ENCODE measurements at places on chromosomes 5 and 9.

DNA sequence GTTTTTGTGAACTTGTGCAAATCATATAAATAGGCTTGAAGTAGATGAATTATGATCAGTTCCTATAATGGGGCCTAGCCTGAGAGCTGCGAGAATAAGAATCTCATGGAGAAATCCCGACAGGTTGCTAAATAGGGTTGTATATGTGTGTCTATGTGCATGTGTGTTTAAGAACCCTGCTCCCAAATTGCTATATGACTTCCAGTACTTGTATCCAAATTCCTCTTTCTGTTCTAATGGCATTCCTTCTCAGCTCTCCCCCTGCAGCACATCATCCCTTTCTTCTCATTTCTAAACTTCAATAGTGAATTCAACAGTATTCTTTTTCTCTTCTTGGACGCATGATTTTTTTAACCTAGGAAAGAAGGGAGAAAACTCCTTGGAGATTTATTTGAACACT lies 277.2 kb downstream of the GAS1 start:
- no peak for DNase-seq

GRCh38 chr5:116076496-116076895 lies 8.3 kb upstream of the COMMD10 start:
- no peak for DNase-seq

DNA sequence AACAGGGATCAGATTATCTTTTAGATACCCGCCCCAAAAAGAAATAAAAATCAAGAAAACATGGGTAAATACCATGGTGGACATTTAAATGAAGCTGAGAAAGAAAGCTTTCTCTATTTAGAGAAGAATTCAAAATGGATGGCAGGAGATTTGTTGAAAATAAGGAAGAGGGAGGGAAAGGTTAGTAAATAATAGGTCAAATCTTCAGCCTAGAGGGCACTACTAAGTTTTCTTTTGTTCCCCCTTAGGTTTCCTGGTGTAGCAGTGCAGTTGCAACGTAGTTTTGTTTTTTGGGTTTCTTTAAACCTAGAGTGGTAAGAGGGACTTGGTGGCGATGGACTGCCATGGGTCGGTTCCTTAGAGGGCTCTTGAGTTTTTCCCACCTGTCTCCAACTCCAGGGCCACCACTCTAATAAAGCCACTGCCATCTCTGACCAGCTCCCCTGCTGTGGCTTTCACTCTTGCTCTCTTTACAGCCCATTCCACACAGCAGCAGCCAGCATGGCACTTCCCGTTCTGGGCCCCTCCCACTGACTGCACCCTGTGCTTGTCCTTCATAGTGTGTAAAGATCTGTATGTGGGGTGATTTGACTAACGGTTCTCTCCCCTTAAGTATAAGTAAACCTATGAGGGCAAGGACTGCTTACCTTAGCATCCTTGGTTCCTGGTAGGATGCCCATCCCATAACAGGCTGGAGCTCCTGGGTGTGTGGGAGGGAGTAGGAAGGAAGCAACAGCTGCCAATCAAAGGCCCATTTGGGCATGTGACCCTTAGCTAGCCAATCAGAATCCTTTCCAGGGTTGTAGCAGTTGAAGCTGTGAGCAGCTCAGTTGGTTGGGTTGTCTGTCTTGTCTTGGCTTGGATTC lies 118.3 kb downstream of the SLC1A3 start:
- no peak for DNase-seq

- DNase-seq = no peak
These were observed 119.0 kb upstream of the DMRT1 start for GRCh38 chr9:722388-722980.

DNA sequence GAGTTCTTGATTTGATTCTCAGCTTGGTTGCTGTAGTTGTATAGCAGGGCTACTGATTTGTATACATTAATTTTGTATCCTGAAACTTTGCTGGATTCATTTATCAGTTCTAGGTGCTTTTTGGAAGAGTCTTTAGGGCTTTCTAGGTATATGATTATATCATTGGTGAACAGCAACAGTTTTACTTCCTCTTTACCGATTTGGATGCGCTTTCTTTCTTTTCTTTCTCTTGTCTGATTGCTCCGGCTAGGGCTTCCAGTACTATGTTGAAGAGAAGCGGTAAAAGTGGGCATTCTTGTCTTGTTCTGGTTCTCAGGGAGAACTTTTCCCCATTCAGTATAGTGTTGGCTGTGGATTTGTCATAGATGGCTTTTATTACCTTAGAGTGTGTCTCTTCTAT lies 158.9 kb downstream of the SAXO1 start:
- DNase-seq = no peak

GRCh38 chr9:132046456-132046855 lies 33.2 kb downstream of the MED27 start:
- no peak for DNase-seq

DNA sequence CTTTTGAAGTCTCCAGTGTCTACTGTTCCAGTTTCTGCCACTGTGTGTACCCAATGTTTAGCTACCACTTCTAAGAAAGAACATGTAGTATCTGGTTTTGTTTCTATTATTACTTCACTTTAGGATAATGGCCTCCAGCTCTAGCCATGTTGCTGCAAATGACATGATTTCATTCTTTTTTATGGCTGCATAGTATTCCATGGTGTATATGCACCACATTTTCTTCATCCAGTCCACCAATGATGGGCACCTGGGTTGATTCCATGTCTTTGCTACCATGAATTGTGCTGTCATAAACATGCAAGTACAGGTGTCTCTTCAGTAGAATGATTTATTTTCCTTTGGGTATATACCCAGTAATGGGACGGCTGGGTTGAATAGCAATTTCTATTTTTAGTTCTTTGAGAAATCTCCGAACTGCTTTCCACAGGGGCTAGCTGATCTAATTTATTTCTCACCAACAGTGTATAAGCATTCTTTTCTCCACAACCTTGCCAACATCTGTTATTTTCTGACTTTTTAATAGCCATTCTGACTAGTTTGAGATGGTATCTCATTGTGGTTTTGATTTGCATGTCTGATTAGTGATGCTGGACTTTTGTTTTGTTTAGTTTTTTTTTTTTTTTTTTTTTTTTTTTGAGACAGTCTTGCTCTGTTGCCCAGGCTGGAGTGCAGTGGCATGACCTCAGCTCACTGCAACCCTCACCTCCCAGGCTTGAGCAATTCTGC lies 68.9 kb downstream of the WDR41 start:
- no peak for DNase-seq

DNA sequence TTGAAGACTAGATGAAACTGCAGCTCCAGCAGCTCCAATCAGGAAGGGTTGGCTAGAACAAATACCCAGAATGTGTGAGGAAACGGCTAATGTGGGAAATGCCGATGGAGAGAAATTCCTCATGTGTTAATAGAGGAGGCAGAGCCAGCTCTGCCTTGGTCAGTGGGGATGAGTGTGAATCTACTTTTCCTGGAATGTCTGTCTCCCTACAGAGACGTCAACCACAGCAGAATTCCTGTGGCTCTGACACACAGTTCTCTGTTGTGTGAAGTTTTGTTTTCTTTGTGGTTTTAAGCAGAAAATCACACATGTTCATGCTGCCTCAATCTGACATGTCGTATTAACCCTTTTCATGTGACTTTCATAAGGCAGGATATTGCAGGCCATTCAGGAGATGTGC lies 476.6 kb upstream of the WWC1 start:
- no peak for DNase-seq

- no peak for DNase-seq
These were observed 20.9 kb downstream of the ZBED3 start for GRCh38 chr5:77066184-77066583.

GRCh38 chr9:98943682-98944056 lies at the start of gene COL15A1:
Gene COL15A1 (plus strand): TSS chr9:98943907. CDS start chr9:98944062, 155 bp downstream.
- DNase-seq = no peak

DNA sequence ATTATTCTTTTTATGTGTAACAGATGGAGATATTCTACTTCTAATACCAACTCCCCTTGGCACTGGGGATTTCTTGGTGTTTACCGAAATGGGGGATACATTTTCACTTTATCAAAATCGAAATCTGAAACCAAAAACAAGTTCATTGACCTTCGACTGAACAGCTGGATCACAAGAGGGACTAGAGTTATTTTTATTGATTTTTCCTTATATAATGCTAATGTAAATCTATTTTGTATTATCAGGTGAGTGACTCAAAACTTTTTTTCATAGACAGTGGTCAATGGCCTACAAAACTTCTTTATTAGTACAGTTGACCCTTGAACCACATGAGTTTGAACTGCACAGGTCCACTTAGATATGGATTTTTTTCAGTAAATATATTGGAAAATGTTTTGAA lies 10.2 kb downstream of the PKD2L2 start:
- DNase-seq = no peak

DNA sequence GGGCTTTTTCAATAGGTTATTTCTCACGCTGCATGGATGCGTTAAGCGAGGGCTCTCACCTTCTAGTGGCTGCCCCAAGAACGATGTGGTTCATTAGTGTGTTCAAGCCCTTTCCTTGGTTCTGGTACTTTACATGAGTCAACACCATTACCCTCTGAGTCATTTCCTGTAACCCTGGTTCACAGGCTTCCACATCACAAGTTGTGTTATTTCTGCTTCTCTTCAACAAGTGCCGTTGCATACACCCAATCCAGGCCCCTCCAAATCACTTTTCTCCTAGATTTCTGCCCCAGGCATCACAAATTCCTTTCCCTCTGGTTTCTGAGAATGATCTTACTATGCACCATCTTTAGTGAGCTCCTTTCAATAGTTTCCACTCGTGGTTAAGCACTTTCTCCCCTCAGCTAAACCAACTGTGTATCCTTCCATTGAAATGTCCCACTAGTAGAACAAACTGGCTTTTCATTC lies 69.5 kb upstream of the RAD23B start:
- peak; percentile 12 for DNase-seq

GRCh38 chr9:37370282-37370681 lies 52.2 kb upstream of the GRHPR start:
- DNase-seq = no peak

DNA sequence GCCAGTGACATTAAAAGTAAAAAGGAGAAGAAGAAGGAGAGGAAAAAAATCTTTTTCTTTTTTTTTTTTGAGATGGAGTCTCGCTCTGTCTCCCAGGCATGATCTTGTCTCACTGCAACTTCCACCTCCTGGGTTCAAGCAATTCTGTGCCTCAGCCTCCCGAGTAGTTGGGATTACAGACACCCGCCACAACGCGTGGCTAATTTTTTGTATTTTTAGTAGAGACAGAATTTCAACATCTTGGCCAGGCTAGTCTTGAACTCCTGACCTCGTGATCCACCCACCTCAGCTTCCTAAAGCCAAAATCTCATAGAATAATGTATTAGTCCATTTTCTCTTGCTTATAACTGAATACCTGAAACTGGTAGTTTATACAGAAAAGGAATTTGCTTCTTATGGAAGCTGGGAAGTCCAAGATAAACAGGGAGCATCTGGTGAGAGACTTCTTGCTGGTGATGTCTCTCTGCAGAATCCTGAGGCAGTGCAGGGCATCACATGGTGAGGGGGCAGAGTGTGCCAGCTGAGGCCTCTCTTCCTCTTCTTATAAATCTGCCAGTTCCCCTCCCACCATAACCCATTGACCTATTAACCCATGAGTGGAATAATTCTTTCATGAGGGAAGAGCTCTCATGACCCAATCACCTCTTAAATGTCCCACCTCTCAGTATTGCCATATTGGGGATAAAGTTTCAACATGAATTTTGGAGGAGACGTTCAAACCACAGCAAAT lies 466.3 kb downstream of the GADD45G start:
- no peak for DNase-seq

GRCh38 chr5:171549274-171549673 lies 129.8 kb downstream of the FGF18 start:
- no peak for DNase-seq

DNA sequence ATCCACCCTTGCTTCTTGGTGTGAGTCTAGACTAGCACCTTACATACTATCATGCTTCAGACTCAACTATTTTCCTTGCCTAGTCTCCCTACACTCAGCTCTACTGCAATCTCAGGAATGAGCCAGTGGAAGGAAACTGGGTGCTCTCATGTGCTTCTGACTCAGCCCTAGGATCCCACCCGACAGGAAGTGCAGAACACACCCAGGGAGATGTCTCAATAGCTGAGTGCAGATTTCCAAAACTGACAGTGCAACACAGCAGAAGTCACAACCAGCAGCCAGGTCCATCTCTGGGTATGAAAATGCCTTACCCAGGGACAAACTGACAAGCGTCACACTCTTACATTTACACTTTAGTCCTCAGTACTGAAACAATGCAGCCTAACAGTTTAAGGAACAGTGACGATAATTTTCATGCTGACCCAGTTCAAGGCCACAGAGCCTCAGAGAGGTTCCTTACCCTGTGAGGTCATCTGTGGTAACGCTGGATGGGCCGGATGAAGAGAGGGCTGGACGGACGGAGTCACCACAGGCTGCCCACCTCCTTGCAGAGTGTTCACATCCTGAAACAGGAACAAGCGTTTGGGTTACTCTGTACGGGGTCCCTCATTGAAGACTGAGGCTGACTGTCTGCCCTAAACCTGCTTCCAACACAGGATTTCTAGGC lies 33.0 kb downstream of the FKBP15 start:
- DNase-seq = no peak

DNA sequence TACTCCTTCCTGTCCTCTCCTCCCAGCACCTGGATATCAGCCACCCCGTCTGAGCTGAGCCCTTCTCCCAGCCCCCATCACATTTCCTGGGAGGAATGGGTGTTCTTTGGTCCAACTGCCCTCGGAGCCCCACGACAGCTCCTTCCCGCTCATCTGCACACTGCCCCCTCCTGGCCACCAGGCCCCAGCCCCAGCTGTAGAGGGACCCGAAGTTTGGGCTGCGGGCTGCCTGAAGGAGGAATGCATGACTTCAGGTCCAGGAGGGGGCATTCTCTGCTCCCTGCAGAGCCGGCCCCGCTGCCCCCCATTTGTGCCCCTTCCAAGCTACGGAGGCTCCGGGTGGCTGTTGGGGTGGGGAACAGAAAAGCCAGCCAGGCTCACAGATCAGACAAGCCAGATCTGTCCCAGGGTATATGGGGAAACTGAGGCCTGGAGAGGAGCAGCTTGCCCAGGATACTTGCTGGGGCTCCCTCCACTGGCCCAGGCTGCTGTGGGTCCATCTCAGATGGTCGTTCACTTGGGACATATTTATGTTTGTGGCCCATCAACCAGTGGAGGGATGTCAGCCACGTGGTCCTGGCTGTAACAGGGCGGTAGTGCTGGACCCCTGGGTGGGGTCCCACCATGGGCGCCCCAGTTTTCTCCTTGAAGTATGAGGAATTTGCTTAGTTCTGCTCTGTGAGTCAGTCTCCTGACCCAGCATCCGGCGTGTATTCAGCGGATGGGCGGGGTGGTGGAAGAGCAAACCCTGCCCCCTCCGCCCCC lies 33.1 kb downstream of the DAB2IP start:
- no peak for DNase-seq

DNA sequence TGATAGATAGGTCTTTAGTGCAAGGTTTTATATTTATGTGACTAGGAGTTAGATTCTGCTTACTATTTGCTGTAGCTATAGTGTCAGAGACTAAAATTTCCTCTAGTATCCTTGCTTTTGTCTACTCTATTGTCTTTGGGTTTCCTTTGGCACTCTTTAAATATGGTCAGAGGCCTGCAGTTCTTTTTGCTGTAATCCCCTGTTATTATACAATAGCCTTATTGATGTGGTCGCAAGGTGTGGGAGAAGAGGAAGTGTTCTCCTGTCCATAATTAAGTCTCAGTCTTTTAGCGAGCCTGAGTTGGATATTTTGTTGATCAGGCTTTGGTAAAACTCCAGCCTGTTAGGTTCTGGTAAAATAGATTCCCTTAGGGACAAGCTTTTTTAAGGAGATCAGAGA lies 34.9 kb downstream of the LURAP1L start:
- no peak for DNase-seq

GRCh38 chr9:7735311-7735710 lies 64.3 kb downstream of the DMAC1 start:
- no peak for DNase-seq

GRCh38 chr5:123483446-123484077 lies 28.4 kb upstream of the CSNK1G3 start:
- DNase-seq = no peak

All from stimulated activated CD8-positive, alpha-beta memory T cell treated with anti-CD3 and anti-CD28 coated beads, Interleukin-4, amount 100 ng/mL, for 4 hours (primary cell).